Prostate gland (tissue), 2 donors: ENCODE measurements at places on chromosomes 4 and X.
A peak's percentile ranks its signal among the peaks of the same experiment; 100 is the strongest.

GRCh38 chrX:46864606-46865005 is 27.8 kb downstream of the RP2 start:
- no peak overlapping the region for H3K27ac ChIP-seq
- H3K27me3 ChIP-seq: no peaks in the 10 kb centered on the region
- H3K4me3 ChIP-seq: no peak overlapping the region
- no peak for DNase-seq
- no peaks in the 10 kb centered on the region for H3K4me1 ChIP-seq

DNA sequence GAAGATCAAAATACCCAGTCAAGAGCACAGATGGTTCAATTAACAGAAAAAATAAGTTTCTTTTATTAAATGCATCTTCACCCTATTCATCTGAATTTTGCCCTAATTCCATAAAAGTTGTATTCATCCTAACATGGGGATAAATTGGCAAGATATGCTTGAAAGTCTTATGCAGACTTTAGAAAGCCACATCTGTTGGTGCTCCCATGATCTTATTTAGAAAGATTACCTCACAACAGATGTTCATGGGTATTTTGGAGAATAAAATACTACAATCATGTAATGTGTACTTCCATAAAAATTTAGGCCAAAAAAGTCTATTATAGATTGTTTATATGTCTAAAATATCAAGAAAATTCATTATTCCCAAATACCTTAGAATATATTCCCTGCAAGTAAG is 510.3 kb downstream of the TECRL start:
- H3K4me3 ChIP-seq: no peak overlapping the region
- H3K27me3 ChIP-seq: no peaks in the 10 kb centered on the region
- H3K36me3 ChIP-seq: no peaks in the 10 kb centered on the region
- H3K27ac ChIP-seq: no peak overlapping the region
- no peaks in the 10 kb centered on the region for H3K4me1 ChIP-seq

DNA sequence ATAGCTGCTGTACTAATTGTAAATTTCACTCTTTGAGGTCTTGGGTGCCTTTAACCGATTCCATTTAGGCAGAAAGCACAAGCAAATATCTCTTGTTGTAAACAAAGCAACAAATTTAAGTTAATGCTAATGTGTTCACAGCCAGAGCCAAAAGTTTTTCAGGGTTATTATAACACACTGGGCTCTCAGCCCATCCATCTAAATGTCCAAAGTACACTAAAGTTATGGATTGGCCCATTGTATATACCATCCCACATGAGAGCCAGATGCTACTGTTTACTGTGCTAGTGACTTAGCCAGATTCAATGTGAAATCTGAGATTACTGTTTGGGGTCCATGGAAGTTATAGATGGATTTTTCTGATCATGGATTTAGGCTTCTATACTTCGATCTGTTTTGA is 186.7 kb downstream of the LARP7 start:
- H3K27ac ChIP-seq: no peak overlapping the region
- no peaks in the 10 kb centered on the region for H3K4me1 ChIP-seq
- no peak overlapping the region for H3K4me3 ChIP-seq

- H3K4me3 ChIP-seq: no peak overlapping the region
- no peak overlapping the region for H3K27ac ChIP-seq
- no peaks in the 10 kb centered on the region for H3K27me3 ChIP-seq
- no peak for DNase-seq
Measured at GRCh38 chr4:109721033-109721432, 8.8 kb downstream of the PLA2G12A start.

DNA sequence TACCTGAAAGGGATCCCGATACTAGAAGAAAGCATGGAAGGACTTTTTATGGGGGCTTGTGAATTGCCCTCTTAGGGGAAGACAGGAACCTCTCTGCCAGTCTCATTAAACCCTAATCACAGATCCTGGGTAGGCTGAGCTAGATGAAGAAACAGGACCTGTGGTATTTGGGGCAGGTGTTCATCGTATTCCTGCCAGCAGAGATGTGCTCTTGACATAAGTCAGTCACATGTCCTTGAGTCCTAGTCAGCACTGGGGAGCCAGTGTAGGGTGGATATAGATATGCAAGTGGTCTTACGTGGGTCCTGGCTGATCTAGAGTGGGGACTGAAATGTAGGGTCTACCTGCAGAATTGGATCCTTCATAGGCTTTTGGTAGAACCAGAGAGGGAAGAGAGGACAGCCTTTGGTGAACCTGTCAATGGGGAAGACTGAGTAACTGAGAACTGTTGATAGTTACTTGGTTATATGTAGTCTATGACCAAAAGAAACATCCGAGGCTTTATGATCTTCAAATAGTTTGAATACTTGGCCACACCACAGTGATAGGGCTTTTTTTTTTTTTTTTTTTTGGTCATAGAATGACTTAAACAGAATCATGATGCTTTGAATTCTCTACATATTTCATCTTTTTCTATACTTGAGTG is 63.5 kb upstream of the WDR1 start:
- no peaks in the 10 kb centered on the region for H3K27me3 ChIP-seq
- no peaks in the 10 kb centered on the region for H3K36me3 ChIP-seq
- no peak overlapping the region for H3K27ac ChIP-seq
- no peak overlapping the region for H3K4me3 ChIP-seq
- no peaks in the 10 kb centered on the region for H3K4me1 ChIP-seq

DNA sequence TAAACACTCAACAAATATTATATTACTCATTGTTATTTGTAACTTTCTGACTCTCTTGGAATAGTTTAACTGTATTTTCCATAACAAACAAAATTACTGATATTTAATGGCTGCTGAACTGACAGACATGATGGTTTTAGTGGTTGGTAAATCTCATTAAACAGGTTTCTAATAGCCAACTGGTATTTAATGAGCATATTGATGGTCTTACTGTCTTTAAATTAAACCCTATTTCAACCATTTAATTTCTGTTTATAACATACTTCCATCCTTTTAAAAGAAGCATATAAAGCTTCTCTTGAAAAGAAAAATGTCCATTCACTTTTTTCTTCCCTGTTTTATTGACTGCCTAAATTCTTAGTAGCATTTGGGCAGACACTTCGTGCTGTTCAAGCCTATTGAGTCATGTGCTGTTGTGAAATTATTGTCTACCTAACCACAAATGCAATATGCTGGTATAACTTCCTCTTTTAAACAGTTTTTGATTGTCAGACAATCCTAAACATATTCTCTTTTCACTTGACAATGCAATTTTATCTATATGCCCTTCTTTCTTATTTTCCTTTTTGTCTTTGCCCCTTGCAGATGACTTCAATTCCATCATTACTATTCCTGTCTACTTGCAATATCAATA is 163.9 kb upstream of the SLC7A11 start:
- no peaks in the 10 kb centered on the region for H3K4me1 ChIP-seq
- H3K36me3 ChIP-seq: no peaks in the 10 kb centered on the region
- no peaks in the 10 kb centered on the region for H3K27me3 ChIP-seq
- DNase-seq: no peak
- no peak overlapping the region for H3K4me3 ChIP-seq

- no peaks in the 10 kb centered on the region for H3K4me1 ChIP-seq
- H3K4me3 ChIP-seq: no peak overlapping the region
- H3K27me3 ChIP-seq: no peaks in the 10 kb centered on the region
Measured at GRCh38 chr4:122044501-122044900, 92.6 kb upstream of the TRPC3 start.

- DNase-seq: peak; percentile 10
- H3K27me3 ChIP-seq: no peaks in the 10 kb centered on the region
- no peak overlapping the region for H3K4me3 ChIP-seq
- H3K27ac ChIP-seq: no peak overlapping the region
- H3K4me1 ChIP-seq: no peaks in the 10 kb centered on the region
Measured at GRCh38 chr4:26780539-26780938, 80.1 kb upstream of the STIM2 start.

GRCh38 chrX:149370097-149370496 is 135.0 kb downstream of the IDS start:
- DNase-seq: no peak
- no peaks in the 10 kb centered on the region for H3K4me1 ChIP-seq
- no peaks in the 10 kb centered on the region for H3K36me3 ChIP-seq
- H3K4me3 ChIP-seq: no peak overlapping the region
- H3K27ac ChIP-seq: no peak overlapping the region
- no peaks in the 10 kb centered on the region for H3K27me3 ChIP-seq

- no peak overlapping the region for H3K27ac ChIP-seq
- DNase-seq: no peak
- H3K4me3 ChIP-seq: no peak overlapping the region
- no peaks in the 10 kb centered on the region for H3K27me3 ChIP-seq
- H3K4me1 ChIP-seq: no peaks in the 10 kb centered on the region
- no peaks in the 10 kb centered on the region for H3K36me3 ChIP-seq
Measured at GRCh38 chrX:154735695-154736393, 15.0 kb downstream of the GAB3 start.
